ENCODE measurements at places on chromosomes 4 and X.
A peak's percentile ranks its signal among the peaks of the same experiment; 100 is the strongest.

DNA sequence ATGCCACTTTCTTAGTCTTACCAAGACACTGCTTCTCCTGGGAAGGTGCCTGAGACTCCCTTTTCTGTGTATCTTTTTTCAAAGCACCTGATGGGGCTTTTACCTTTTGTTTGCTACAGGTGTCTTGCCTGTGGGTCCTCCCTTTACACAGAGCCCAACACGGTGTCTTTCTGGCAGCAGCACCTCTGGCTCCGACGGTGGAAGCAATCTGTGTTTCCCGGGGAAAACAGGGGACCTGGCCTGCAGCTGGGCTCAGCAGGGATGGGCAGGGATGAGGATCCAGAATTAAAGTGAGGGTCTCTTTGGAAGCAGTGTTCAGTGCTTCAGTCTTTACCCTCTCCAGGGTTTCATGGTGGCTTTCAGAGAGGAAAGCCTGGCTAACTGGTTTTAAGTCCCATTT lies 11.3 kb downstream of the POU4F2 start:
- DNase-seq = no peak

DNA sequence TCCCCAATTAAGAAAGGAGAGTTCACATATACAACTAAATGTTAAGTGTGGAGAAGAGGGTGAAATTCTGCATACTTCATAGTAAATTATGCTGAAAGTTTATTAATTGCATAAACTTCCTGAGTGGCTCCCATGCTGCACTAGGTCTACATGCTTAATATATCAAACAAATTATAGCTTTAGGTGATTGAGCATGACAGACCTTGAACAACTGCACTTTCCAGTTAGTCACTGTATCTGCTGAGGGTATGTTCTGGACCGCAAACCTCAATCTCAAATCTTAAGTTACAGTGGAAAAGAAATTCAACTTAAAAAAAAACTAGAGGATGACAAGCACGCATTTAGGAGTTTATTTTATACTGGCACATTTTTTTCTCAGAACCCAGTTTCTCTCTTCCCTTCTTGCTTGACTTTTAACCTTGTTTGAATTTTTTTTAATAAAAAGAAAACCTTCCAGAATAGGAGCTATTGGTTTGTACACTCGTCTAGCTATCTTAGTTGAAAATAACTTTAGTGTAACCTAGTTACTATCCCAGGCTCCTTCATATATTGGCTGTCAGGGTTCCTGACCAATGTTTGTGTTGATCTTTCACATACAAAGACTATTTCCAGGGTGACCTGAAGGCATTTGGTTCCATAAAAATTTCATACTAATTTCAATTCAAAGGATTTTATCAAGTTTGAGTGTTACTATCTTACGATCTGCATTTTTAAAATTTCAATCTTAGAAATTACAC lies 10.2 kb upstream of the FAM120C start:
- DNase-seq = no peak

DNA sequence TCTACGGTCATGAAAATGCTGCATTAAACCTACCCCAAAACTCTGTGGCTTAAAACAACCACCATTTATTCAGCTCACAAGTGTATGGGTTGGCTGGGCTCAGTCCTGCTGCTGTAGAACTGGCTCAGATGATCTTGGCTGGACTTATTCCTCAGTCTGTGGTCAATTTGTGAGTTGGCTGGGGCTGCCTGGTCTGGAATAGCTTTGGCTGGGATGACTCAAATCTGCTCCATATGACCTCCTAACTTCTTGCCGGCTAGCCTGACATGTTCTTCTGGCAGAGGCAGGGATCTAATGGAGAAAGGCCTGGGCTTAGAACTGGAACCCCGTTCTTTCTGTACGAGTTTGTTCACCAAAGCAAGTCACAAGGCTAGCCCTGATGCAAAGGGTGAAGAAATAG lies 71.7 kb downstream of the CFAP299 start:
- DNase-seq = no peak

DNA sequence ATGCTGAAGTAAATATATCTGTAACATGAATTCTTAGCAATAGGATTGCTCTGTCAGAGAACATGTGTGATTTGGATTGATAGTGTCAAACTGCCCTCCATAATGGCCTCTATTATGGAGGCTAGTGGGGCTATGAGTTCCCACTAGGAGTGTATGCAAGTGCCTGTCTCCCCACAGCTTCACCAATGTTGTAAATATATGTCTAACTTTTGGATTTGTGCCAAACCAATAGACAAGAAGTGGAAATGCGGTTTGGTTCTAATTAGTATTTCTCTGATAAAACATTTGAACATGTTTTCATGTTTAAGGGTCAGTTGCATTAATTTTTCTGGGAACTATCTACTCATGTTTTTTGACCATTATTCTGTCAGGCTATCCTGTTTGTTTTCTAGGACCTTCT lies 28.1 kb downstream of the GPAT3 start:
- DNase-seq = no peak

GRCh38 chr4:57148831-57149505 lies 38.8 kb upstream of the IGFBP7 start:
- no peak for DNase-seq

DNA sequence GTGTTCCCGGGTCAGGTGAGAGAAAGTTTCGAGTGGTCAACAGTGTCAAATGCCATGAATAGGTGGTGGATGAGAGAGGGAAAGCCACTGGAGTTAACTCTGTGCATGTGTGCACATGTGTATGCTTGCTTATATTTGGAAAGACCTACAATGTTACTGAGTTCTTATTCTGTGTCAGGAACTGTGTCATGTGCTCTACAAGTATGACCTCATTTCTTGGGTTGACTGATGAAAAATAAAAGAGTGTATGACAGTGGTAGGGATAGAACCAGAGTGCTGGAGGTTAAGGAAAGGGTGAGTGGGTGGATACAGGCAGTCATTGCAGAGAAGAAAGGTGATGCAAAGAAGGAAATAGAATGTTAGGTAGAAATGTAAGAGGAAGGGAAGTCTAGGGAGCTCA lies 22.1 kb upstream of the DGKK start:
- DNase-seq = no peak

- DNase-seq = no peak
These were observed 39.5 kb upstream of the RASL11B start for GRCh38 chr4:52822583-52822971.

DNA sequence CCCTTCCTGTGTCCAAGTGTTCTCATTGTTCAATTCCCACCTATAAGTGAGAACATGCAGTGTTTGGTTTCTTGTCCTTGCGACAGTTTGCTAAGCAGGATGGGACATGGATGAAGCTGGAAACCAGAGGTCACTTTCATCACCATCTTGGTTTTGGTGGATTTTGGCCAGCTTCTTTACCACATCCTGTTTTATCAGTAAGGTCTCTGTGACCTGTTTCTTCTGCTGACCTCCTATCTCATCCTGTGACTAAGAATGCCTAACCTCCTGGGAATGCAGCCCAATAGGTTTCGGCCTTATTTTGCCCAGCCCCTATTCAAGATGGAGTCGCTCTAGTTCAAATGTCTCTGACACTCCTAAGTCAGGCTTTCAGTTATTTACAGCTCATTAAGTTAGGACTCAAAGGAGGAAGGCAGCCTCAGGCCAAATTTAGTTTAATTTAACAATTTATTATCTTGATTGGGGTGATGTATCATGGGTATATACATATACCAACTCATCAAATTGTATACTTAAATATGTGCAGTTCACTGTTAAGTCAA lies 169.9 kb upstream of the NDP start:
- no peak for DNase-seq

DNA sequence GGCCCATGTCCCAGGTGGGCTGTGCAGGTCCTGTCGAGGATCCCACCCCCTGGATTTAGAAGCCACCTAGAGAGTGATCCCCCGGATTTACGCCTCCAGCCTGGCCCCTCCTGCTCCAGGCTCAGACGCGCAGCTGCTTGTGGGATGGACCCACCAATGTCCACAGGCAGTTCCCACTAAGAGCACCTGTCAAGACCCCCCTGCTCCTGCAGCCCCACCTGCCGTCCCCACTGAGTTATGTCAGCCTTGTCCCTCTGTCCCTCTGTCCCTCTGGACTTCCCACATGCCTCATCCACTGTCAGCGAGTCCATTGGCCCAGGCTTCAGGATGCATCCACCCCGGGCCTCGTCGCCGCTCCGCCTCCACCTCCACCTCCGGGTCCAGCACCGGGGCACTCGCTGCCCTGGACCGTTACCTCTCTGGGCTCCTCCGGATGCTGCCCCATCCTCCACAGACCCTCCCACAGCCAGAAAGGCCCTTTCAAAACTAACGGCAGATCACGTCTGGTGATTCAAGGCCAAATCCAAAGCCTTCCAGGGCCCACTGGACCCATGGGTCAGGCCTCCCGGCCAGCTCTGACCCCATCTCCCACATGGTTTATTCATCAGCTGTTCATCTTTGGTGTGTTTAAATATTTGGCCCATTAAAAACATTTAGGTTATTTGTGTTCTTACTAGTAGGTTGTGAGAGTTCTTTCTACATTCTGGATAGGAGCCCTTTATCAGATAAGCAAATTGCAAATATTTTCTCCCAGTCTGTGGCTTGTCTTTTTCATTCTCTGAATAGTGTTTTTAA lies 28.3 kb downstream of the HTRA3 start:
- DNase-seq = peak; percentile 13

- no peak for DNase-seq
These were observed 14.9 kb downstream of the ELF4 start for GRCh38 chrX:130095249-130096030.

DNA sequence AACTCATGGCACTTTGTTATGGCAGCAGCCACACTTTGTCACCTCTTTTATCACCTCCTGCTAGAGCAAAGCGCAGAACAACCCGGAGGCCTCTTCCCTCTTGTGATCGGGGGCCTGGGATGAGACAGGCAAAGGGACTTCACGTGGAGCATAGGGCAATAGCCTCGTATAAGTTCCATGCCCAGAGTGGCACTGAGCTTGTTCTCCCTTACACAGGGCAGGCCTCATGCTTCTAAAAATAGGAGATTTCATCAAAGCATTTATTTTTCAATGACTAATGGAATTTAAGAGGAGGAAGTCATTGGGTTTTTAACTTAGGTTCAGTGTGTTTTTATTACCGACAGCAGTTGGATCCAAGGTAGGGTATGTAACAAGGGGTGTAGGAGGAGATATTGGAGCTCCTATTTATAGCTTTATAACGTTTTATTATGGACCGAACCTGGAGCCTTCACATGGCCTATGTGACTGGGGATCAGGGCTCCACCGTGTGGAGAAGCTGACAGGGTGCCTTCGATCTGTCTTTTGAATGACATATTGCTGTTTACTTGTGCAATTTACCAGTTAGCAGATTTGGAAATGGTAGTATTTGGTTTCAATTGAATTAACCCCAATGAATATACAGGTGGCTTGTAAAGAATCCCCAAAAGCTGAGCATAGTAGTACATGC lies 93.8 kb downstream of the SLC2A9 start:
- DNase-seq = no peak

DNA sequence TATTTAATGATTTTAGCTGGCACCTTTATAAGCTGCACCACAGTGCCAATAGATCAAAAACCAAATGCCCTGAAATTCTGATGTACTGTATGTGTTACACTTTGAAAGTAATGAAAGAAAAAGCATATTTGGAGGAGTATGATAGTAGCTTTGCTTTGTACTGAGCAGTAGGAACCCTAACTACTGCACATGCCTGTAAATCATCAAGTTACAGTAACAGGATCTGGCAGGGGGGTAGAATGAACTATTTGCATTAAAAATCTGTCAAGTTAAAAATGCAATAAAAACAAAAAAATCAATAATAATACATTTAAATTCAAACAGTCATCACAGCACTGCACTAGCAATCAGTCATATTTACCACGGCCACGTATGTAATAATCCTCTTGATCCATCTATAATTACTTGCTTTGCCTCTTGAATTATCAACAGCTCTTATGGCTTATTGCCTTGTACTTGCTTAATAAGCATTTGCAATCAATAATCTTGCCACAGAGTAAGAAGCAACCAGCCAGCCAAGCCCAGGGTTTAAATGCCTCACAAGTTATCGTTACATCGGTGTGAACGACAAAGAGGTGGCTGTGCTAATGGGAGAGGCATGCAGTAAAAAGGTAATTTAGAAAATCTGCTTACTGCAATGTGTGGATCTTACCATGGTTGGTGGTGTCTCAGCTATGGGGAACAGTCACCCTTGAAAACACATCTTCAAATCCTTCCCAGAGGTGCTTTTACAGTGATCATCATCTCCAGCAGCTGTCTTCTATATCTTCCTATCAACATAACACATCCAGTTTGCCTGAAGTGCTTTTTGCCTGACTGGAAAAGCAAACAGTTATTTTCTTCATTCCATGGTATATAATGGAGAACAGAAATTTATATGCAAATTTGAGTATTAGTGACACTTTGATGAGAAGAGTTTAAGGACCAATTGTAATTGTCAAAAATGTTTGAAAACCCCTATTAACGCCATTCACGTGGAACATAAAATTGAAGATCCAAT lies 1812.1 kb upstream of the ADGRL3 start:
- DNase-seq = no peak

- no peak for DNase-seq
These were observed 17.7 kb upstream of the PIM2 start for GRCh38 chrX:48936429-48937053.

Measured in left ventricle myocardium inferior (tissue), 1 donor.